Caudate nucleus (tissue), 63 donors: ENCODE measurements at places on chromosomes 13 and 19.

DNA sequence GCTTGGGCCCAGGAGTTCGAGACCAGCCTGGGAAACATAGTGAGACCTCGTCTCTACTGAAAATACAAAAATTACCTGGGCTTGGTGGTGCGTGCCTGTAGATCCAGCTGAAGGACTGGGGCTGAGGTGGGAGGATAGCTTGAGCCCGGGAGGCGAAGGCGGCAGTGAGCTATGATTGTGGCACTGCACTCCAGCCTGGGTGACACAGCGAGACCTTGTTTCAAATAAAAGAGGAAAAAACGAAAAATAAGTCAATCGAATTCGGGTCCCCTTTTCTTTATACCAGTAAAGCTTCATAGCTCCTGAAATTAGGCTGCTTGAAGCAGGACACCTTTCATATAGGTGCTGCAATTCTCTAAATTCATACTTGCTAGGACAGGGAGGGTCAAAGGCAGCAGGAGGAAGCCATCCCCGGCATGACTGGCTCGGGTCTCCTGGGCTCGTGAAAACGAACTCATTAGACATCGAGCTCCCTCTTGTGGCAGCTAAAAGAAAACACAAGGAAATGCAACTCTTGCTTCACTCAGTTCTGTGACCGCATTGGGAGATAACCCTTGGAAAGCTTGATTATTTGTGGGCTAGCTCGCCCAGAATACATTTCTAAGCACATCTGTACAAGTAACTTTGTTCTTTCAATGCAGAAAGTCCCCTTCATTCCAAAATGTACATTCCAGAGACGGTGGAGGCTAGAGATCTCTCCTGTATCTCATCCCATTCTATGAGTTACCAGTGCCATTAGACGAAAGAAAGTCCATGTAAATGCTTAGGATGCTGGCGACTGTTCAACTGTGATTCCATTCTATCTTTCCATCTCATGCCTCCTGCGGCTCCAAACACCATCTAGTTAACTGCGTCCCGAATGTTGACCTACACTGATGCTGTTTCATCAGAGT lies 16.8 kb downstream of the FPR2 start:
- peak; percentile 31 for DNase-seq

DNA sequence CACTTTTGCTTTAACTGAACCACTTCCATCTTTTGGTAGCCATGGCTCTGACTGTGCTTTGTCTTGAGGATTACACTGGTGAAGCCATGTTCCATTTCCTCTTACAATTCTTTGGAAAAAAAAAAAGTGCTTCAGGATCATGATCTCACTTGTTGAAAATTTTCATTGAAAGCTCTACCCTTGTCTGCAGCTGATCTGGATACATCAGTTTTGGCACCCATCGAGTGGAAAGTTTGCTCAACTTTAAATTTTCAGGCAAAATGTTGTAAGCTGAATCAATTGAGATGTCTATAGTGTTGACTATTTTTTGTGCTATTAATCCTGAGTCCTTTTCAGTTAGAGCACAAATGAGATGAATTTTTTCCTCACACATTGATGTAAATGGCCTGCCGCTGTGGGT lies 48.3 kb upstream of the RFXAP start:
- no peak for DNase-seq

GRCh38 chr13:113207890-113208420 lies 514 bp downstream of the PCID2 start:
- DNase-seq, result no peak

DNA sequence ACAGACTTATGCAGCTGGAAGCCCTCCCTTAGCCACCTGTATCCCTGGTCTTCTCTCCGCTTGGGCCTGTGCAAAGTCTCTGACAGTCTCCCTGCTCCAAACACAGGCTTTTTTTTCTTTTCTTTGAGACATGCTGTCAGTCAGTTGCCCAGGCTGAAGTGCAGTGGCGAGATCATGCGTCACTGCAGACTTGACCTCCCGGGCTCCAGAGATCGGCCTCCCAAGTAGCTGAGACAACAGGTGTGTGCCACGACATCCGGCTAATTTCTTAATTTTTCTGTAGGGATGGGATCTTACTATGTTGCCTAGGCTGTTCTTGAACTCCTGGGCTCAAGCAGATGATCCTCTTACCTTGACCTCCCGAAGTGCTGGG lies 1.6 kb downstream of the MZF1 start:
- DNase-seq, result no peak
